ENCODE measurements at places on chromosomes 1 and 21.

GRCh38 chr1:73998348-73998959 lies 199.5 kb downstream of the LRRIQ3 start:
- no peak for DNase-seq

DNA sequence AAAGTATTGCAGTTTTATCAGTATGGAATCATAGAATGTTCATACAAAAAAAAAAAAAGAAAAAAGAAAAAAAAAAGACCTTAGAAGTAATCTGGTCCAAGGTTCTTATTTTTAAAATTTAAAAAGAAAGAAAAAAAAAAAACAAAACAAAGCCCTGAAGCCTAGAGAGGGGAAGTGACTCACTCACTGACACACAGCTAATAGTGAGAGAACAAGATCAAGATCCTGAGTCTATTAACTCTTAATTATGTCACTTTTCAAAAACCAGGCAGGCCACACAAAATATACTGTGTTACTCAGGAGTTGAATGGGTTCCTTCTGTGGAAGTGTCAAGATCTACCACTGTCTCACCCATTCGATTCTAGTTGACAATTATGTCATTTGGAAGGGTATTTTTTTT lies 433.9 kb upstream of the DAB1 start:
- DNase-seq = no peak

DNA sequence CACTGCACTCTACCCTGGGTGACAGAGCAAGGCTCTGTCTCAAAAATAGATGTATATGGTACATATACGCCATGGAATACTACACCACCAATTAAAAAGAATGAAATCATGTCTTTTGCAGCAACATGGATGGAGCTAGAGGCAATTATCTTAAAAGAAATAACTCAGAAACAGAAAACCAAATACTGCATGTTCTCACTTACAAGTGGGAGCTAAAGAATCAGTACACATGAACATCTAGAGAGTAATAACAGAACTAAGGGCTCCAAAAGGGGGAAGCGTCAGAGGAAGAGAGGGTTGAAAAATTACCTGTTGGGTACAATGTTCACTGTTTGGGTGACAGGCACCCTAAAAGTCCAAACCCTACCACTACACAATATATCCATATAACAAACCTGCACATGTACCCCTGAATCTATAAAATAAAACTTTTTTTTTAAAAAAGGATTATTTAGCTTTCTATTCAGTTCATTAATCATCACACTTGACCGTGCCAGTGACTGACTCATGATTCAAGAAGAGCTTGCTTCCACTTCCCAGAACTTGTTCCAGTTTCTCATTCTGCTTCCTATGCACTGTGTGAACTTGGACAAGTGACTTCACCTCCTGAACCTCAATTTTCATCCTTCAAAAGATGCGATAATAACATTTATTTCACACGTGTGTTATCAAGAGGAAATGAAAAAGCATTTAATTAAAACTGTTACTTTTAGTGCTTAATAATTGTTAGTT lies 109.6 kb downstream of the PLPP3 start:
- no peak for DNase-seq

DNA sequence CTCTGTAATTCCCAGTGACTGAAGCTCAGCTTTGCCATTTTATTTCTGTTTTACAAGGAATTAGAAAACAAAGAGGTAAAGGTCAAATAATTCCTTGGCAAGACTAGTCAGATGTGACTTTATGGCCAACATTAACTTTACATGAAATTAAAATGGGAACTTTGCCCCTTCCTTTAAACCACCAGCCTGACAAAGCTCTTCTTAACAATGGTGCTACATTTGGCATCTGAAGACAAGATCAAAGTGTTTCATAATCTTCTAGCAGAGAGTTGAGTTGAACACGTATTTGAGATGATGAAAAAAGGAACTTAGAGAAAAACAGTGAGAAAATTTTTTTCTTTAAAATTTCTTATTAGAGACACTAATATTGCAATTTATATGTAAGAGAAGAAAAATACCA lies 193.8 kb downstream of the AK5 start:
- no peak for DNase-seq

DNA sequence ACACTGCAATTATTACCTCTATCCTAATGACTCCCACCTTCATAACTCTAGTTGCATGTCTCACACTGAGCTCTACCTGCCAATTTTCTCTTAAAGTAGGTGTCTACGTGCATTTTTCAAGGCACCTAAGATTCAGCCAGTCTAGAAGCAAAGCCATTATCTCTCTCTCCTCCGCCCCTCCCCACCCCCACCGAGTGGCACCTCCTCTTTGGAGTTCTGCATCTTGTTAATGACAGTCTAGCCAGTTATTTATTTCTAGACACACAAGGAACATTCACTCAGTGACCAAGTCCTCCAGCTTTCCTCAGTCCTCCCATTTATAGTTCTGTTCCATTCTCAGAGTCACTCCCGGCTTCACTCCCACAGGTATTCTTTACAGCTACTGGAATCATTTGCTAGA lies 47.6 kb downstream of the ASTN1 start:
- DNase-seq = no peak

GRCh38 chr1:209583408-209583807 lies at the start of gene CAMK1G:
Gene CAMK1G, plus strand, starts transcription at chr1:209583714. Its CDS starts 11,270 bp downstream, at chr1:209594984.
- DNase-seq = no peak

DNA sequence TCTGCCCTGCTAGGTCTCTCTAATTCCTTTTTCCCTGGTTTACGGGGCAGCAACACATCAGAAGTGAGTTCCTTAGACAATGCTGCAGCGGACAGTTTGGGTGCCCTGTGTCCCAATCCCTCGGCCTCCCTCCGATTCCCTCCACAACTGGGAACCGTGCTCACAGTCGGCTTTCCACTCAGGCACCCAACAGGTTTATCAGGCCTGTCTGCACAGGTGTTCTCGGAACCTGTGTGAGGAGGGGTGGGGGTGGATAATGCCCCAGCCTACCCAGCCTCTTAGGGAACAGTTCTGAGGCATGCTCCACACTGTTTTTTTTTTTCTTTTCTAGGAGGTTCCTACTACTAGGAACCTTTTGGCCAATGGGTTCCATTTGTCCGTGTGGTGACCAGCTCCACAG lies 131.2 kb downstream of the DISC1 start:
- DNase-seq = no peak

GRCh38 chr1:10540277-10541005 lies 65.7 kb downstream of the PEX14 start:
- DNase-seq = no peak

DNA sequence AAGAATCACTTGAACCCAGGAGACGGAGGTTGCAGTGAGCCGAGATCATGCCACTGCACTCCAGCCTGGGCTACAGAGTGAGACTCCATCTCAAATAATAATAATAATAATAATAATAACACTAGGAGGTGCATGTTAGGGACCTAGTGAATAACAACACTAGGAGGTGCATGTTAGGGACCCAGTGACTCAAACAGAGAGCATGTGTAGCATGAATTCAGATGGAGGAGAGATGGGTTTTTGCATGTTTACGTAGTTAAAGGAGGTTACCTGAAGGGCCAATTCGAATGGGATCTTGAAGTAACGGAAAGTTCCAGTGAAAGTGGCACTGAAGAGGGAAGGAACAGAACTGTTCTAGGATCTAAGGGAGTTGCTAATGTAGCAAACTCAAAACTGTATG lies 7.1 kb upstream of the KCNK1 start:
- DNase-seq = no peak

DNA sequence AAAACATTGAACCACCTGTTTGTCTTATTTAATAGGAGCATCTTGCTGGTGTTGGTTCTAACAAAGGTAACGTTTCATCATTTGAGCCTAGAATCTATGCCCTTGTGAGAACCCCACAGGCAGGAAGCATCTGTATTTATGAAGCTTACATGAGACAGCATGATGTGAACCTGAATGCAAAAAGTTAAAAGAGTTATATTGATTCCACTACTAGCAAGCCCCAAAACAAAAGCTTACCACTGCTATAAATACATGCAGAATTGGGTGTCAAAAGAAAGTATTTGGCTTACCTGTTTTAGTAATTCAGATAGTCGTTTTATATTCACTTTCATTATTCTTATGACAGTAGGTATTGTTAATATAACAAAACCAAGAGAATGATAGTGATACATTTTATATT lies 301.2 kb upstream of the ADGRL2 start:
- DNase-seq = no peak

GRCh38 chr21:28338701-28339305 lies 653.9 kb downstream of the LTN1 start:
- DNase-seq = no peak

- no peak for DNase-seq
Measured at GRCh38 chr1:99438656-99439230, 174.5 kb downstream of the PLPPR4 start.

- DNase-seq = no peak
Measured at GRCh38 chr1:10340930-10341590, 57.8 kb upstream of the PGD start.

- DNase-seq = no peak
Measured at GRCh38 chr1:171727778-171728177, 14.1 kb downstream of the VAMP4 start.

DNA sequence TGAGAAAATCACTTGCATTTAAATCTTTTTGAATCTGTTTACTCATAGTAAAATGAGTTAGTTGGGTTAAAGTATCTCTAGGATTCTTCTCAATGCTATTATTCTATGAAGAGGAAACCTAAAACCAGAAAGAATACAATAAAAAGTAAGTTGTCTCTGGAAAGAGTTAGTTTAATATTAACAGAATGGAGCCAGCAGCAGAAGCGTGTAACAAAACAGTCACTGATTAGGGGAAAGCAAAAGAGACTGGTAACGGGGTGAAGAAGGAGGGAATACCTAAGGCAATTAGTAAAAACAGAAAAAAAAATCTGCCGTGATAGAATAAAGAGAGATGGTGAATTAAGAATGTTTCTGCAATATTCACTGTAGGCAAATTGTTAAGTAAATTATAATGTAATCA lies 60.0 kb downstream of the NRDC start:
- no peak for DNase-seq

GRCh38 chr1:175885326-175885725 lies 141.9 kb upstream of the TNR start:
- DNase-seq = no peak

DNA sequence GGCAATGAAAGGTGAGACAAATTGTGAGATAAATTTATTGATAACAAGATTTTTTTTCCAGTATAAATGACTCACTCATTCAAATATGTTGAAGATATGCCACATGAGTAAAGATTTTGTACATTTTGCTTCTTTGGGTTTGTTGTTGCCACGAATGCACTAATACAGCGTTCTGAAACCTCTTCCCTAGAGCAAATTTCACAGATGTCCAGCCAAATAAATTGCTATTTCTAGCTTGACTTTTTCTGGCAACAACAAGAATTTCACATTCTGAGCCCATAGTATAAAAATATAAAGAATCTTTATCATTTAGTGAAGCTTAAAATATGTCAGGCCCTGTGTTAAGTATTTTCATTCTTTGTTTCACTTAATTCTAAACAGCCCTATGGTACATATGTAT lies 114.5 kb upstream of the COL24A1 start:
- DNase-seq = no peak

GRCh38 chr1:244242446-244242845 lies 191.4 kb downstream of the ZBTB18 start:
- no peak for DNase-seq

- DNase-seq = no peak
Measured at GRCh38 chr1:209601809-209602657, 18.5 kb downstream of the CAMK1G start.

DNA sequence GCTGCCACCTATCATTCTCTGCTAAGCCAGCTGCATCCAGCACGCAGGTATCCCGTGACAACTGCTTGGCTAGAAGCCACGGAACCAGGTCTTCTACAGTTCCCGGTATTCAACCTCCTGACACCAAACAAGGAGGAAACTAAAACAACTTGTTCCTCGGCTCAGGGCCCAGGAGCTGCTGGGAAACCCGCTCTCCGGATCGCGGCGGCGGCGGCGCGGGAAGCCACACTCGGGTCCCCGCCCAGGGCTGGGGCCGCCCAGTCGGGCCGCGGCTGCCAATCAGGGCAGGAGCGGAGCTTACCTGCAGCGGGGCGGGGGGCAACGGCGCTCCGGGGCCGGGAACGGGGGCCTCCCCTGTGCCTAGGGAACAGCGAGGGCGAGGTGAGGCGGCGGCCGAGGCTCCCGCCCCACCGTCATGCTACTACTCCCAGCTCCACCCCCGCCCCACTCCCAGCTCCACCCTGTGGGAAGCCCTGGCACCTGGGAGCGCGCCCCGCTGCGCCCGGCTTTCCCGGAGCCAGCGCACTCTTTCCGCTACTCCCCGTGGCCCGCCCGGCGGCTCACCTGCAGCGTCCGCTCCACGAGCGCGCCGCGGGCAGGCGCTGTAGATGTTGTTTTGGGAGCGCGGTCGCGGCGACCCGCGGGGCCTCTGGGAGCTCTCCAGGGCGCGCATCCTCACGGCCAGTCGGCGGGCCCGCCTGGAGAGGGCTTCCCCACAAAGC lies 12.1 kb downstream of the IL24 start:
- no peak for DNase-seq

- DNase-seq = no peak
Measured at GRCh38 chr1:160839746-160840145, 22.9 kb downstream of the CD244 start.

DNA sequence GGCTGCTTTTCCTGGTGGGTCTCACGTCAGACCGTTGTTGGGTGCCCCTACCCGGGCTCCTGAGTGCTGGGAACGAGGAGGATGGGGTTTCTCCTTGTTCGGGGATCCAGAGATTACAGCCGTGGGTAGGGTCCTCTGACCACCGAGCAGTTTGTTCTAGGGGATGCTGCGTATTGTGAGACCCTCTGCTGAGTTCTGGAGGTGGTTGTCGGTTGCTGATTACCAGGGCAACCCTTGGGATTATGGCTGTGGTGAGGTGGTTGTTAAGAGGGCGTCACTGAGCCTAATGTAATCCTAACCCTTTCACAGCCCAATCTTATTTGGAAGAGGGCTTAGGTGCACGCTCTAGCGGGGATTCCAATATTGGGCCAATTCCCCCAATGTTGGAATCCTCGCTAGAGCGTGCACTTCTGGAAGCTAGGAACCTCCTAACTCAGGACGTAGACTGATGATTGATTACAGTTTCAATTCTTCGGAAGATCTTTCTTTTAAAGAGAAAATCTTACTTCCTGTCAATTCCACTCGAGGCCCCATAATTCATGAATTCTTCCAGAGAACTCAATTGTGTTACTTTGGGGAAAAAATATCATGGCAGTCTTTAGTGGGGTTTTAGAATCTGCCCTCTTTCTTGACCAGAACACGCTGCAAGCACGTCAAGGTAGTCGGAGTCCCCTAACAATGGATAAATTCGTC lies 483 bp downstream of the TCEANC2 start:
- DNase-seq = no peak

- no peak for DNase-seq
Measured at GRCh38 chr1:95146637-95147036, 29.5 kb downstream of the TLCD4 start.

GRCh38 chr1:203325418-203326091 lies 20.2 kb downstream of the BTG2 start:
- DNase-seq = no peak

DNA sequence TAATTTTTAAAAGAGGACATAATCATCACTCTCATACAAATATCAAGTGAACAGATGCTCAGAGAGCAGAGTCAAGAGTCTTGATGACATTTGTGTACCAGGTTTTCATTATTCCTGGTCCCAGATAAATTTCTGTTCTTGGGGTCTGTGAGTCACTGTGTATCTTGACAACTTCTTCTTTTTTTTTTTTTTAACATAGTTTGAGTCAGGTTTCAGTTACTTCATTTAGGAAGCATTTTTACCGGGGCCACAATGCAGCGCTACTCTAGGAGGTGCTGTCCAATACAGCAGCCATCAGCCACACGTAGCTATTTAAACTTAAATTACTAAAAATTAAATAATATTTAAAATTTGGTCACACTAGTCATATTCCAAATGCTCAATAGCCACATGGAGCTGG lies 188.1 kb upstream of the SAMSN1 start:
- no peak for DNase-seq

- DNase-seq = no peak
Measured at GRCh38 chr1:116163533-116163932, 52.3 kb downstream of the MAB21L3 start.
